ENCODE measurements at places on chromosomes 12 and 14.
A peak's percentile ranks its signal among the peaks of the same experiment; 100 is the strongest.

DNA sequence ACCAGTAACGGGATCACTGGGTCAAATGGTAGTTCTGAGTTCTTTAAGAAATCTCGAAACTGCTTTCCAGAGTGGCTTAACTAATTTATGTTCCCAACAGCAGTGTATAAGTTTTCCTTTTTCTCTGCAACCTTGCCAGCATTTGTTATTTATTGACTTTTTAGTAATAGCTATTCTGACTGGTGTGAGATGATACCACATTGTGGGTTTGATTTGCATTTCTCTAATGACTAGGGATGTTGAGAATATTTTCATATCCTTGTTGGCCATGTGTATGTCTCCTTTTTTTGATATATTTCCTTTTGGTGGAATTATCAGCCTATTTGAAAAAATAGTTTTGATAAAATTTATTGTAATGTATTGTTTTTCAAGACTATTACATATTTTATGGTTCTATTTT, 701.2 kb upstream of the FBXO33 start:
- DNase-seq: no peak

GRCh38 chr12:66956300-66956699, 277.4 kb upstream of the GRIP1 start:
- DNase-seq: no peak

DNA sequence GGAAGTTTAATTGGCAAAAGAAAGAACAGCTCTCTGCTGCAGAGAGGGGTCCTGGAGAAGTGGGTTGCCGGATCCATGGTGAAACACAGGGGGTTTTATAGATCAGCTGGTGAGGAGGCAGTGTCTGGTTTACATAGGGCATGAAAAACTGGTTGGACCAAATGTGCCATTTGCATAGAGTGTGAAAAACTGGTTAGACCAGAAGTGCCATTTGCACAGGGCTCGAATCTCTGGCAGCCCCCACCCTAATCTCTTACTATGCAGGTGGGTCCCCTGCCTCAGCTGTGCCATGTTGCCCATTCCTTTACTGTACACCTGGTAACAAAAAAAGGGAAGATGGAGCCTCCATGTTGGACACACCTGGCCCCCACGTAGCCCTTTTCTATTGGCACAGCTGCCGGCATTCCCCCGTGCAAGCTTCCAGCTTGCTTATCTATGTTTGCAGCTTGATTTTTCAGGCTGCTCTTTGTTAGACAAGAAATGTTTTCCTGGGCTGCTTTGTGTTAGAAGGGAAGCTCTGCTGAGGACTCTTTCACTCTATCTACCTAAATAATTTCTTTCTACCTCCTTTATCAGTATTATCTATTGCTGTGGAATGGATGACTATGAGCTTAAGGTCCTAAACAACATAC, 61.1 kb upstream of the TMEM132D start:
- DNase-seq: peak; percentile 17

DNA sequence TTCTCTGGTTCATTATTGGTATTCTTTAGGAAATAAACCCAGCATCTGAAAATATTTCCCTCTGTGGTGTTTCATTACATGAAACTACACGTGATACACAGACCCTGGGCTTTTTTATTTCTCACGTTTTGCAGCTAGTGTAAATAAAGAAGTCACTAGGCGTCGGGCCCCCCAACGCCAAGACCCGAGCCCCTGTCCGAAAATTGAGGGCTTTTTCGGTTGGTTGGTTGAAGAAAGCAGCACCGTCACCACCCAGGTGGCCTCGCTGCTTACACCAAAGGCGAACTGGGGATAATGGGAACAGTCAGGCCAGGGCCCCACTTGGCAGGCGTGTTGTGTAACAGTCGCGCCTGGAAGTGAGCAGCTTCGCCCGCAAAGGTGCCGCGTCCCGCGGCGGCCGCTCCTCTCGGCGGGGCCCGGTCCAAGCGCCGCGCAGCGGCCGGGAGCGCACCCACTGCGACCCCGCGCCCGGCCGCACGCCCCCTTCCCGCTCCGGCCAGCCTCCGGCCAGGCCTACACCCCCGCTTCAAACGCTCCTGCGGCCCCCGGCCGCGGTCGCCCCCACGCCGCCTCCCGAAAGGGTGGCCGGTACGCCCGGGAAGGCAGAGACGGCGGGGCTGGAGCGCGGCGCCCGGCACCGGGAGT, 1.2 kb downstream of the DUSP16 start:
- peak; percentile 65 for DNase-seq

- no peak for DNase-seq
Observed at GRCh38 chr14:34365309-34365915, 96.6 kb downstream of the SPTSSA start.

DNA sequence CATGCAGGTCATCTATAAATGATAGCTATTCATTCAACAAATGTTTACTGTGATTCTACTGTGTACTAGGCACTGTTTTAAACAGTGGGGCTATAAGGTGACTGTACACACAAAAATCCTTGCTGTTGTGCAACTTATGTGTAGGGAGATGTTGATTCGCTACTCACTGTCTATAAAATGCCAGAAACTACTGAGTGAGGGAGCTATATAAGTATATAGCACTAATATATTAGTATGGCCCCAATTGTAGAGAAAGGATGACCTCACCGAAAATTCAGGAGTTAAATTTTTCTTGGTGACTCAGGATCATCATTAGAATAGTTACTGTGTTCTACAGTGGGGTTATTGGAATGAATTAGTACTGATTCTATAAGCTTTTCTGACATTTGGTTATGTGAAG, 117.4 kb downstream of the TGFB3 start:
- no peak for DNase-seq

DNA sequence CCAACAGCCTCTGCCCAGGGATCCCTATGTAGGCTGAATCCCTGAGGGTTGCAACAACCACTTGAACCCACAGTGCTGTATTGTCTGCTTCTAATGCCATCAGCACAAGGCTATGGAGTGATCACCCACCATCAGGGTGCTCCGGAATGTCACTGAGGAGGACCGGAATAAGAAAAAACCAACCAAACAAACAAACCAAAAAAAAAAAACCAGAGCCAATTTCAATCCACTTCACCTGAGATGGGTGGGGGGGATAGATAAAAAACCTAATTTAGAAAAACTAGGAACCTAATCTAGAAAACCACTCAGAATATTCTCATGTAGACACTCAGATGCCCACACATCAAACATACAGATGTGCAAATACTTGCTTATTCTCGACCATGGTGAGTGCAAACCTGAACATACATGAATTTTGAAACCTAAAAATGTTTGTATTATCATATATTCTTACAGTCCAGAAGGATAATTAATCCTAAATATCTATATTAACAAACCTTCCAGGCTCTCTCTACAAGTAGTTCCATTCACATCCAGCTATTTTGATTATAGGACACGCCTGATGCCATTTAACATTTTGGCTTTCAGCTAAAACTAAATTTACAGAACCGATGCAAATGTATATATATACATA, 3.7 kb downstream of the TBX5 start:
- no peak for DNase-seq

GRCh38 chr14:64762044-64763034, 58.1 kb downstream of the PLEKHG3 start:
- no peak for DNase-seq

DNA sequence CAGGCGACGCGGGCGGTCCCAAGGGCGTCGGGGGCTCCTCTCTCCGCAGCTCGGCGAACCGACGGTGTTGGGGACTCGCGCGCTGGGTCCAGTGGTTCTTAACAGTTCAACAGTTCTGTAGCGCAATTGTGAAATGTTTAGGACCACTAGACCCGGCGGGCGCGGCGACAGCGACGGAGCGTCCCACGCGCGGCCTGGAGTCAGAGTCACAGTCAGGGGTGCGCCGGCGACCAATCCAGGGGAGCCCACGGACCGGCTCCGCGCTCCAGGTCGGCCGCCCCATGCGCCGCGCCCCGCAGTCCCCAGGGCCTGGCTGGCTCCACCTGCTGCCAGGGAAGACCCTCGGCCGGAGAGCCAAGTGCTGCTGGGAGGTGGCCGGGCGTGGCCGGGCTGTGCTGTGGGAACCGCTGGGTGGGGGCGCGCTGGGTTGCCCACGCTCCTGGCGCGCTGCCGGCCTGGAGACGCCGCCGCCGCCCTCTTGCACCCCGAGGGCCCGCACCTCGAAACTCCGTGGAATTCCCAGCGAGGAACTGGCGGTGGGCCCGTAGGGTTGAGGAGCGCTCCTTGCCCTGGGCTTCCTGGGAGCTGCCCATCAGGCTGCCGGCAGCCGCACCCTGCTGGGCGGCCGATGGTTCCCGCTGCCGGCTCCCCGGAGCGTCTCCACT, 20.9 kb upstream of the KIF26A start:
- DNase-seq: no peak

DNA sequence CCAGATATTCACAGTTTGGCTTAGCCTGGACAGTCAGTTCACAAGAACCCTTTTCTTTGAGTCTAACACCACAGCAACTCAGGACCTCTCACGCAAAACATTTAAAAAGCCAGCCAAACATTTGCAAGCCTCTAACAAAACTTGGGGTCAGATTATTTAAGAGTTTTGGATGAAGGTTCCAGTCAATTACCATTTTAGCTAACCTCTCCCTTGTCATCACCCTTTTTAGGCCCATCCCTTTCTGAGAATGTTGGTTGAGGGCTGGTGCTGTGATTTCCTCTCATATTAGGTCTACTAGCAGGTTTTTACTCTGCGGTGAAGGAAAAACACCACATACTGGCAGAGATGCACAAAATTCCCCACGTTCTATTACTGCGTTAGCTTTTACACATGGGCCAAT, 20.7 kb downstream of the PAX9 start:
- no peak for DNase-seq

DNA sequence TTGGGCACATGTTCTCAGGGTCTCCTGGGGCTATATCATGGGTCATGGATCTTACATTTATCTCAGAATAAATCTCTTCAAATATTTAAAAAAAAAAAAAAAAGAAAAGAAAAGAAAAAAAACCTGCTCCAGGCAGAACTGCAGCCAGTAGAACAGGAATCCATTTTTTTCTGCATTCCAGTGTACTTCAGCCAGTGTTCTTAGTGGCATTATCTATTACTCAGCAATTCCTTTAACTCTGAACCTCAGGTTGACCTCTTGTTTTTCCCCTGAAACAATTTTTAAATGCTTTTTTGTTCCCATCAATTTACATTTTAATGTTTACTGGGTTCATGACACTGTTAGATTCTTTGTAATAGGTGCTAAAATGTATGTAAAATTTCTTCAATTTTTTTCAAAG, 66.7 kb upstream of the STXBP6 start:
- DNase-seq: no peak

GRCh38 chr14:71348394-71348793, 441.1 kb downstream of the PCNX1 start:
- DNase-seq: no peak

GRCh38 chr14:65703996-65704395, 291.5 kb downstream of the FUT8 start:
- DNase-seq: no peak
